ENCODE measurements at places on chromosomes 7 and 10.

DNA sequence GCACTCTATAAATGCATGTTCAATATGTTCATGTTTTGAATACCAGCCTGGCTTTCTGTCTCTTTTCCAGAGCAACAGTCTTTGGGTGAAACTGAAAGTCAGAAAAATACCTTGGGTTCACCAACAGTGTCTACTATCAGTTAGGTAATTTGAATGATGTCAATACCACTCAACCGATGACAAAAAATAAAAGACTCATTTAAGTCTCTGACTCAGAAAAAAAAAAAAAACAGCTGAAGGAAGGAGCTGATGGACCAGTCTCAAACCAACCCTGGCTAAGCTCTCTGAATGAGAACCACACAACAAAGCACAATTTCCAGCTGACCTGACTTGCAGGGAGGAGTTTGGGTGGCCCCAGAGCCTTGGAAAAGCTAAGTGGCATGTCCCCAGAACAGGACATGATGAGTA, 42.5 kb downstream of the ABLIM1 start:
- peak; percentile 73 for DNase-seq

- no peak for DNase-seq
Measured at GRCh38 chr10:112242769-112243168, 40.4 kb upstream of the TECTB start.

DNA sequence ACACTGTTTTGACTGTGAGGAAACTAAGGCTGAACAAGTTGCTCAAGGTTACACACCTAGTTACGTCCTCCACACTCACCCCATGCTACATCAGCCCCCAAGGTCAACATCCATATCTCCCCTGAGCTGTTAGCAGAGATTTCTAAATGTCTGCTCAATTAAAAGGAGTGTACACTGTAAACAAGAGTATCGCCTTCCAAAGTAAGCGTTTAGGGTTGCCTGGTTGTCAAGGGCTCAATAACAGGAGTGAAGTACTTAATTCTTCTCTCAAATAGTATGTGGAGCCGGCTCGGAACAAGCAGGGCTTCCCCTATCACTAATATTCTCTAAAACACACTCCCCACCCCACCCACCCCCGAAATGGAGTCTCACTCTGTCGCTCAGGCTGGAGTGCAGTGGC, 412.8 kb upstream of the GALNT17 start:
- DNase-seq: no peak

DNA sequence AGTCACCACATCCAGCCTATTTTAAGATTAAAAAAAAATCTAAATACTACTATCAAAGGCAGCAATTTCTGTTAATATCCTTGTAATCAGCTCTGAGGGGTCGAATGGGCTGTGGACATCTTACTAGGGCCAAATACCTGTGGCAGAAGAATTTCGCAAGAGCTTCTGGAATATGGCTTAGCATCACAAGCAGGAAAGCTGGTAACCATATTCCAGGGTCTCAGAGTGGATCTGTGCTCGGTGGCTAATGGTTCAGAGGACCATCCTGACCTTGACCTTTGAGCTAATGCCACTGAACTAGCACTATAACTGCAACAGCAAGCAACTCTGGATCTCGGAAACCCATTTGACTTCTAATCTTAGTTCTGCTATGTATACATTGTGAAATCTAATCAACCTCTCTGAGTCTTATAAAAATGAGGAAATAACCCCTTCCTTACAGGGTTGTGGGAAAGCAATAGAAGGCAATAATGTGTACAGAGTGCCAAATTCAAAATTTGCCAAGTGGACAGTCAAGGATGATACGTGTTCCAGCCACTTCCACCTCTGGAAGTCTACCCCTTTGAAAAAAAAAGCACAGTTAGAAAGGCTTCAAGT, 65.5 kb downstream of the CYP26A1 start:
- DNase-seq: no peak

DNA sequence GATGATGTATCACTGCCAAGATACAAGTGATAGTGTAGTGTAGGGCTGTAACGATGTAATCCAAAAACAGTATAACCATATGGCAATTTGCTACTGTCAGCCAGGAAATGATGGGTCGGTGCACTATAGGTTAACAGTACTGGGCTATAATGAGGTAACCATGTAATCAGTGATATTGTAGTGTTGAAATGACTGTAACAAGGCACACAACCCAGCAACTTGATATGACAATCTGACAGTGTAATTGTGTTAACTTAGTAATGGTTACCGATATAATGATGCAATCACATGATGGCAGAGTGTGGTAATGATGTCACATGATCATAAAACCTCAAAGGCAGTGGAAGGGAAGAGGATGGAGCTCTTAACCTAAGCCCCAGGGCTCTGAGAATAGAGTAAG, 73.8 kb upstream of the SLF2 start:
- DNase-seq: peak; percentile 41

DNA sequence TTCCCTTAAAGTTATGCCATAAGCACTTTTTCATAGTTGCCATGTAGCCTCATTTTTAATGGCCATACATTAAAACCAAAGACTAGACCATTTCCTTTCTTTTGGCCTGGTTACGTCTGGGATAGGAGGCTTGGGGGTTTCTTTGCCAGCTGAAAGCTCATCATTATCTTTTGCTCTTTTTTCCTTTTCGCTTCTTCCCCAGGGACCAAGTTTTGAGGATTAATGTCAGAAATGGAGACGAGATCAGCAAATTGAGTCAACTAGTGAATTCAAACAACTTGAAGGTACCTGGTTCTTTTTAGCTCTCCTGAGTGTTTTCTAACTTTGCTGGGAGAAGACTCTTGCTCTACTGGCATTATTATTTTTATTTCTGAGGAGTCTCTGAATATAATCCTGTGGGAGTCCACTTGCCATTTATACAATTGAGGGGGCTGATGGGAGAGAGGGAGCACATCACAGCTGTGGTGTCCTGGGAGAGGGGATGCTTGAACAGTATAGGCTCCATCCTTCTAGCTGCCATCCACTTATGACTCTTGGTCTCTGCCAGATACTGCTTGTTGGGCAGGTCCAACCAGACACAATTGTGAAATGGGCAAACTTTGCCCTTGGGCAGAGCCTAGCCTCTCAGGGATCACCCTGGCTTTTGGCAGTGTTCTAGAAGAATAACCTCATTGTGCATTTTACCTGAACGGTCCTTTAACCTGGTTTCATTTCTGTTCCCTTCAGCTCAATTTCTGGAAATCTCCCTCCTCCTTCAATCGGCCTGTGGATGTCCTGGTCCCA, 5.8 kb downstream of the CPA4 start:
- DNase-seq: no peak

DNA sequence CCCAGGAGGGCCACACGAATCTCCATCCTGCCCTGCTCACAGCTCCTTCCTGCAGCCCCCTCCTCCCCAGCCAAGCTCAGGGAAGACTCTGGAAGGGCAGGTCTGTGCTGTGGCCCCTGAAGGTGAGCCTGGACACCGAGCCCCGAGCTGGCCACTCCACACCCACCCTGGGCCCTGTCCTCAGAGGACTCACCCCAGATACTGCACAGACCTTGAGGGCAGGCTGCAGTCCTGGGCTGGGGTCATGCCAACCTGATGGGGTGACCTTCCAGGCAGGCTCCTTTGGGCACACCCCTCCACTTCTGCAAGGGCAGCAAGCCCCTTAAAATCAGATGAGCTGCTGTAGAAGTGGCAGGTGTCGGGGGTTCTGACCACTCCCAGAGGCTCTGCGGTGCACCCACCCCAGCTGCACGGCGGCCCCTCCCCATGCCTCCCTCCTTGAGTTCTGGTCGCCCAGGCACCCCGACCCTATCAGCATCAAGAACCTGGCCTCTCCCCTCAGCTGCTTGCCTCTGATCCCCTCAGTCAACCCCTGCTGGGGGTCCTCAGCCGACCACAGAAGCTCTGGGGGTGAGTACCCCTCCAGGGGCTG, 24.3 kb downstream of the YKT6 start:
- no peak for DNase-seq
